ENCODE measurements at places on chromosomes 16 and 17.

DNA sequence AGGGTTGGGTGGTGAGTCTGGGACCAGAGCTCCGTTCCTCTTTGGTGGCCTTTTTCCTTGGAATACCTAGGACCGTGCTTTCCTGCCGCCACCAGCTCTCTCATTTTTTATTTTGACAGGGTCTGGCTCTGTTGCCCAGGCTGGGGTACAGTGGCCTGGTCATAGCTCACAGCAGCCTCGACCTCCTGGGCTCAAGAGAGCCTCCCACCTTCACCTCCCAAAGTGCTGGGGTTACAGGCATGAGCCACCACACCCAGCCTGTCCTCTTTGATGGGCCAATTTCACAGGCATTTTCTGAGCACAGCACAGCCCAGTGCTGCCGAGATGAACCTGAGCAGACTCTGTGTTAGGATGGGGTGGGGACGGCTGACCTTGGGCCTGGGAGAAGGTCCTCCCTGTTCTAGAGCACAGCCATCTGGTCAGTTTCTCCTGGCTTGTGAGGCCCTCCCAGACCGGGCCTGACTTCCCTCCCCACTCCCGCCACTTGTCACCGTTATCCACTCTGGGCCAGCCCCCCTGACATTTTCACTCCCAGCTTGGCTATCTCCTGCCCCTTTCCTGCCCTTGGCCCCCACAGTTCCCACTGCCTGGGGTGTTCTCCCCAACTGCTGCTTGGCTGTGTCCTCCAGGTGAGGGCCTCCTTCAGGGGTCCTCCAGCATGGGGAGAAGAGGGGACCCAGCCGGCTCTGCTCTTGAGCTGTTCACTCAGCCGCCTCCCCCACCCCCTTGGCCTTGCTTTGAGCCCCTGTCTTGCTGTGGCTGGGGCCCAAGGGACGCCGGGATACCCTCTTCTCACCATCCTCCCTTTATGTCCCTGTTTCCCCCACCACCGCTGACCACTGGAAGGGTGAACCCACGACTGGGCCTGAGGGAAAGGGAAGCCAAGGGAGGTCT, 5.0 kb downstream of the ADCY7 start:
- no peak for DNase-seq

- no peak for DNase-seq
Observed at GRCh38 chr17:57294101-57294500, 37.8 kb downstream of the MSI2 start.

DNA sequence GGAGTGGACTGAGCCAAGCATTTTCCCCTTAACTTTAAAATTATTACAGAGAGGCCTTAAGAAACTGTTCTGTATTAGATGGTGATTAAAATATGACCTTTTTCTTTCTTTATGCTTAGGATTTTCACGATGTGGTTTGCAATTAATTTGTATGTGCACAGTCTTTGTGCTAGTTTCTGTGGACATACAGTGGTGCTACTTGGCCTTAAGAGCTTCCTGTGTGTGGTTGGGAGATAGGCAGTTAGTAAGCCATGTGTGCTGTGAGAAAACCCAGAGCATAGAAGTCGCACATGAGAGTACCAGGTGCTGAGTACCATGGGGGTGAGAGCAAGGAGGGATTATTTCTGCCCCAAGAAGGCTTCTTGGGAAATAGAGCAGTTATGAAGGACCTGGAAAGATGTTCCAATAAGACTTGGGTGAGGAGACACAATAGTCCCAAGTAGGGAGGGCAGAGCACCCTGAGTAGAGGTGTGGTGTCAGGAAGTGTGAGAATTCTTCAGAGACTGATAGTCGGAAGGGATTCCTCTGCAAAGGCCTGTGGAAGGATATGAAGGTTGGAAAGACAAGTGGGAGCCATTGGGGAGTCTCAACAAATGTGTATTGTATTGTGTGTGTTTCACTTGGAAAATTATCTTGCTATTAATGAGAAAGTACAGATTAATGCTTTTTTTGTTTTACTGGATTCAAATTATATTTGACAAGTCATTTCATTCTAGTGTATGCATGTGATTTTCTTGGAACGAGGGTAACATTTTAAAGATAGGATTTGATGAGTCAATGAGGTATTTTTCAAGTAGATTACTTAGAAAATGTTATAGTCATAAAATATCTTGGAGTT, 239.9 kb downstream of the PRKCA start:
- no peak for DNase-seq

DNA sequence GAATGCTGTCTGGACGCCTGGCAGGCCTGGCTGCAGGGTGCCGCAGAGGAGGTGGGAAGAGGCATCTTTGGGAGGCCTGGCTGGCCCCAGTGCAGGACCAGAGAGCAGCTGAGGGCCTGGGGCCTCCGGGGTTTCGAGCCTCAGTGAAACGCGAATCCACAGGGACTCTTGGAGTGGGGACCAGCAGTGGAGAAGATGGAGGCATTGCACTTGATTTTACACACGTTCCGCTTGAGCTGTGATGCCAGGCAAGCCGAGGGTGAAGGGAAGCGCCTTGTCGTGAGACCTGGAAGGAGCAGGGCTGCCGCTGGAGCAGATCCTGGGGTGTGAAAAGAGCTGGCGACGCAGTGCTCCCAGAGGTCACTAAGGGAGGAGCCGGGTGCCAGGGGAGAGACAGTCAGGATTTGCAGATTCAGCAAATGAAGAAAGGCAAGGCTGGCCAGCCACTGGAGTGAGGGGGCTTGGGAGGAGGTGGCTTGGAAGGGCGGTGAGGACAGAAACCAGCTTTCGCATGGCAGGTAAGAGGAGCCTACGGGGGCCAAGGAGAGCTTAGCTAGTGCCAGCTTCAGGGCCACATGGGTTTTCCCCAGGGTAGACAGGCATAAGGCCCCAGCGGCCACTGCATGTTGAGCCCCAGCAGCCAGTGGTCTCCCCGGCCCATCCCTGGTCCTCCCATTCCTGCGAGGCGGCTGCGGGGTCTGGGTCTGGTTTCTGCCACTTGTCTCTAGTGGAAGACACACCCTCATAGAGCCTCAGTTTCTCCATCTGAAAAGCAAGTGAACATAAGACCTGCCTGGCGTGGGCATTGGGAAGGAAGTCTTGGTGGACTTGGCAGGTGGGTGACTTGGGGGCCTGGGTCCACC, 175.2 kb upstream of the CHMP6 start:
- no peak for DNase-seq

DNA sequence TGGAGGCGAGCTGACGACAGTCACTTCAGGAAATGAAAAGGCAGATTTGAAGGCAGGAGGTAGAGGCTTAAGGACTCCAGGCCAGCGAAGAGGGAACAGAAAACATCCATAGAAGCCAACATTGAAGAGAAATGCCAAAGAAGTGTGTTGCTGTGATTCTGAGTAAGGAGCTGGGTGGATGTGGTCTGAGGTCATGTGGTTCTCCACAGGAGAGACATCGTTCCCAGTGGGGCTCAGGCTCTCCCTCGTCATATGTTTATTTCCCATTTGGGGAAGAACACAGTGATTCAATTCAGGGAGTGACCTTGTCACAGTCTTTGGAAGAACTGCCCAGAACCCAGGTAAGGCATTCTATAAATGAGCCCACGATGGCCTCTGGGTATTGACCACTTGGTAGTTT, 6.6 kb upstream of the PMP22 start:
- no peak for DNase-seq

- no peak for DNase-seq
Observed at GRCh38 chr16:78576941-78577340, 477.5 kb downstream of the WWOX start.

GRCh38 chr16:12826559-12826958, 22.9 kb upstream of the CPPED1 start:
- no peak for DNase-seq

- DNase-seq, result no peak
Observed at GRCh38 chr16:87150262-87150661, 166.9 kb downstream of the C16orf95 start.

DNA sequence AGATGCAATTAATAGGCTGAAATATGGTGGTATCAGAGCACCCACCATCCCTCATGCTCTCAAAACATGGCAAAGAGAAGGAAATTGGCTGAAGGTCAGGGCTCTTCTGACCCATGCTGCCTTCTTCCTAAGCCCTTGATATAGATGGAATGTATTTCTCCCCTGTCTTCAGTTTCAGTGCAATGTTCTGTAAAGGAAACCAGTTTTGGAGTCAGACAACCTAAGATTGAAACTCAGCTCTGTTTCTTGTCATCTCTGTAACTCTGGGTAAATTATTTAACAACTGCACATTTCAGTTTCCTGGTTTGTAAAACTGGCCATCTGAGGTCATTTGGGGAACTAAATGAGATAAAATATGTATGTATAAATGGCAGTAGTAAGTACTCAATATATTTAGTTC, 243.9 kb downstream of the CA10 start:
- no peak for DNase-seq

- DNase-seq, result no peak
Observed at GRCh38 chr17:11589716-11590115, 8.6 kb upstream of the DNAH9 start.

- no peak for DNase-seq
Observed at GRCh38 chr17:10613775-10614513, 43.2 kb downstream of the MYH3 start.

GRCh38 chr16:24543949-24544348, 4.6 kb downstream of the RBBP6 start:
- no peak for DNase-seq

- DNase-seq, result no peak
Observed at GRCh38 chr17:16254773-16255400, 37.9 kb downstream of the PIGL start.

DNA sequence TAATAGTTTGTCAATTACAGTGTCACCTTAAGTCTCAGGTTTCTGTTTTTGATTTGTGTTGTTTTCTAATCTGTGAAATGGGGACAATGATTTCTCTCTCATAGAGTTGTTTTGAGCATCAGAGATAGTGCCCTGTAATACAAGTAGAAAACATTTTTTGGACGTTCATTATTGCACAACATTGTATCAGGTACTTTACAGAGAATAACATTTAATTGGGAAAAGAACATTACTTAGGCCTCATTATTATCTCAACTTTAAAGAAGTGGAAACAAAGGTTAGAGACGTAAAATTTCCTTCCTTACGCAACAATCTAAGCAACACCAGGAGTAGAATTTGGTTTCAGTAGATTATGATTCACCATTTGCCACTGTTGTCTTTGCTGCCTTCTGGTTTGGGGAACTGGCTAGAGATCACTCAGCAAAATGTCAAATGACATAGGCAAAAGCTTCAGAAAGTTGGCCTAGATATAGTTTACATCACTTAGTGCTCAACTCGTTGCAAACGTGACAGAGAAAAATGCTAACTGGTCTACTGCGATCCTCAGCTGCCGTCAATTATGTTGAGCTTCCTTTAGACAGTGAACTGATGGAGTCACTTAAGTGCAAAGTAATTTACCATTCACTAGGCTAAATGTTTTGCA, 1026.8 kb downstream of the CDH11 start:
- DNase-seq, result no peak

DNA sequence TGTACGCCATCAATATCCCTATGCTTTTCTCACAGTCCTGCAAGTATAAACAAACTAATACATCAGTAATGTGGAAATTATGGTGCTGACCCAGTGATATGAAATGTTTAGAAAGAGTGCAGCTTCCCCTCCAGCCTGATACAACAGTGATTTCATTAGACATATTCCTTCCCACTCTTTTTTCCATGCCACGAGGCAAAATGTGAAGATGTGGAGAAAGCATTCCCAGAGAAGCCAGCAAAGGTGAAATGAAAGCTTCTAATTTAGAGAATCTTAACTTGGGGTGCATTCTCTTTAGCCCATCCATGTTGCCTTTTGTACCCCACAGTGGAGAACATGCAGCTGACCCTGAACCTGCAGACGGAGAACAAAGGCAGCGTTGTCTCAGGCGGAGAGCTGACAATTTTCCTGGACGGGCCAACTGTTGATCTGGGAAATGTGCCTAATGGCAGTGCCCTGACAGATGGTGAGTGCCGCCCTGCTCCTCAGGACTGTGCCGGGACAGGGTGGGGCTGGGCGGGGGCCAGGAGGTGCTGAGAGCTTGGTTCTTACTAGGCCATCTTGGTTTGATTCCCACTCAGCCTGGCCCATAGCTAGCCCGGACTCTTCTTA, 77.8 kb downstream of the WWP2 start:
- no peak for DNase-seq

DNA sequence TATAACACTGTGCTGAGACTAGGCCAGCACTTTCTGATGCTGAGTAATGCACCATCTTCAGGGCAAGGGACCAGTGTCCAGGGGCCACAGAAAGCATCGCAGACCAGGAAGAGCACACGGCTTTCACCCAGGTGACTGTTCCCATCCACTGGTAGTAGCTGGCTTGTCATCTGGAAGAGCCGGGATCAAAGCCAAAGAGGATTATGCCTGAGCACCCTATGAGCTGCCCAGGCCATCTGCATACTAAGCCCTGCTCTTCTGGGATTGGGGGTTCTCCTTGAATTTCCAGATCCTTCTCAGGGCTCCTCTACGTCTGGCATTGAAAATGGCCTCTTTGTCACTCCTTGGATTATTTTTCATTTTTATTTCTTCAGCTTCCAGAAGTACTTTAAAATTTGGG, 140.7 kb downstream of the IRX3 start:
- no peak for DNase-seq

DNA sequence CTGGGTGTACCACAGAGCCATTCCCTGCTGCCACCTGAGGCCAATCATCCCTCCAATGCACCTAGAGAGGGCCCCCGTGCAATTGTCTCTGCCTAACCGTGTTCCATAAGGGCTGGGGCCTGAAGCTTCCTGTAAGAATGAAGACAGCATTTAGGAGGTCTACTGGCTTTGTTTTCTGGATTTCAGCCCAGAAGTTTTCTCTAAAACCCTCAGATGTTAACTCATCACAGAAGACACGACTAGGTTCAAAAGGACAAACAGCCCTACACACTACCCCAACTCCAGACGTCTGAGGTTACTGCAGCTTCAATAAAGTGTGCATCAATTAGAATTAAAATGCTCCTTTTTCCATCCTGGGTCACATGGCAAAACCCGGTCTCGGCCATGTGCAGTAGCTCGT, 10.8 kb upstream of the DRG2 start:
- DNase-seq, result no peak

GRCh38 chr16:68297908-68298307, 12.8 kb downstream of the SLC7A6OS start:
- DNase-seq, result no peak

GRCh38 chr17:82898976-82899514, 59.2 kb upstream of the ZNF750 start:
- DNase-seq, result no peak

- DNase-seq, result no peak
Observed at GRCh38 chr17:62628831-62629555, 1.5 kb downstream of the MRC2 start.

GRCh38 chr16:29789775-29790182, 772 bp upstream of the KIF22 start:
- DNase-seq, result no peak

- DNase-seq, result no peak
Observed at GRCh38 chr17:47741109-47741792, 8.2 kb downstream of the TBX21 start.

GRCh38 chr17:37816950-37817349, 72.1 kb upstream of the HNF1B start:
- DNase-seq, result no peak

DNA sequence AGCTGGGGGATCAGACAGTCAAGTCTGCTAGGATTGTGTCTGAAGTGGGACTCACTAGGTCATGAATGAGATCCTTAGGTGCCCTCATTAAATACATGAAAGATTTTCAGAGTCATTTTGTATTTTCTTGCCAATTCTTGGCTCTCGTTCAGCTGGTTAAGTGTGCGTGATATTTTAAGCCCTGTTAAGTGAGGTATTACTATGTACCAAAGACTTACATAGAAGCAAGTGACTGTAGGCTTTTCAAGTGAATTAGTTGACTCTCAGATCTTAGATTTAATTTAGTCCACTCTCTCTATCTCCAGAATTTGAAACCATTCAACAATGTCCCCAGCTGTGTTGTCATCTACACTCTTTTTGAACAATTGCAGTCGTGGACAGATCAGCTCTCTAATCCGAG, 219.4 kb downstream of the FOXL1 start:
- DNase-seq, result no peak

GRCh38 chr16:81645266-81645694, 133.8 kb upstream of the PLCG2 start:
- DNase-seq, result no peak

All from stimulated activated CD8-positive, alpha-beta memory T cell treated with anti-CD3 and anti-CD28 coated beads, Interleukin-15, amount 100 ng/mL, for 4 hours (primary cell).